ENCODE measurements at places on chromosomes 12 and 14.

GRCh38 chr12:94445662-94446061 lies 14.0 kb downstream of the CEP83 start:
- DNase-seq, result no peak

DNA sequence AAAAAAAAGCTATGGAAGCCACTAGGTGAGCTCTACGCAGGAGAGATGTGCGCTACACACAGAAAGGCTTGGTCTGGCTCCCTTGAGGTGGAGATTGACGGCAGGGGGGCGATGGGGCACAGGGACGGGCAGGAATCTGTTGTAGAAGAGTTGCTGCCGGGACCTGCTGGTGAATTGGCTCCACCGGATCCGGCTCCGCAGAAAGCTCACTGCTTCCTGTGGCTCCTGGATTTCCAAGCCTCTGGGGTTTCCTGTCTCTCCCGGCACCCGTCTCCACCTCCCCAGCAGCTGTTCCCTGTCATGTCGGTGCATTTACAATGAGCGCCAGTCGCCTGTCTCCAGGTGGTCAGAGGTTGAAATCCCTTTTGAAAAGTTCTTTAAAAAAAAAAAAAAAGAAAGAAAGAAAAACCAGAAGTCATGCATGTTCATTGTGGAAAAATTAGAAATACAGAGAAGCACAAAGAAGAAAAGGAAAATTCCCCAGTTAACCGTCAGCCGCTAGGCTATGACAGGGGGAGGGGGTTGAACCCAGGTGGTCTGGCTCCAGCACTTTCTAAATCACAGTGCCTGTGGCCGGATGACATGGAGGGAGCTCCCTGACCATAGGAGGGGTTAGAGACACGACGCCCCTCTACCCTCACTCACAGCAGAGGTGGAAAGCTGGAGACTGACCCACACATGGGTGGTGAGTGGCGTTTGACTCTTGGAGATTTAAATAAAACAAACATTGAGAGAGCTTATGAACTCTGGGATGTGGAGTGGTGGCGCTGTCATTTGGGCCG lies 20.8 kb downstream of the FAM222A start:
- peak; percentile 55 for DNase-seq

DNA sequence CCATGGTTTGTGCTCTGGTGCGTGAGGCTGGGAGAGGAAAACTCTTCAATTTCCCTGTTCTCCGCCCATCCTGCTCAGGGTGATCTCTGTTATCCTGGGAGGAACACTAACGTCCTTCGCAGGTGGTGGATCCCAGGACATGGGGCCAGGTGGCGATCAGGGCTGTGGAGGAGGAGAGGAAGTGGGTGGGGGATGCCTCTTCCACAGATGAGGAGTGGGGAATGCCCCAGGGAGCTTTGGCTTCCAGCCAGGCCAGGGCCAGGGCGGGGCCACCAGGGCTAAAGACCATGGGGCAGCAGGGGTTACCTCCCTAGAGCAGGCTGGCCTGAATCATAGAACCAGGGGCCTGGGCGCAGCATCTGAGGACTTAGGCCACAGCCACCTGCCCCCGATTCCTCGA lies 3.3 kb upstream of the KRT75 start:
- DNase-seq, result no peak

GRCh38 chr14:94389104-94389469 lies 685 bp upstream of the SERPINA1 start:
- no peak for DNase-seq

- DNase-seq, result no peak
Observed at GRCh38 chr12:13941258-13942249, 39.8 kb downstream of the GRIN2B start.

GRCh38 chr12:26896913-26897312 lies 40.9 kb downstream of the INTS13 start:
- DNase-seq, result no peak

DNA sequence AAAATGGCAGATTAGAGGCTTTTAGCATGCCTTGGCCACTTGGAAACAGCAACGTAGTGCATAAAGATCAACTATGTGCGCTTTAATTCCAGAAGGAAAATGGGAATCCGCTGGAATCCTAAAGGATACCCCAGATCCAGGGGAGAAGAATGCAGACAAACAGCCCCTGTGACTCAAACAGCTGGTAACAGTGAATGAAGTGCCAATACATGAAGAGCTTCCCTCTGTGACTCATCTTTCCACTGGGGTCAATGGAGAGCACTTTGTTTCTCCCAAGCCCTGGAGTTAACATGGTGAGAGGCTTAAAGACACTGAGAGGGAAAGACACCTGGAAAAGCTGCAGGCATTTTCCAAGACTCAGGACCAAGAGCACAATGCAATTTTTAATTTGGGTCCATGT lies 263.1 kb downstream of the CEP128 start:
- DNase-seq, result no peak

DNA sequence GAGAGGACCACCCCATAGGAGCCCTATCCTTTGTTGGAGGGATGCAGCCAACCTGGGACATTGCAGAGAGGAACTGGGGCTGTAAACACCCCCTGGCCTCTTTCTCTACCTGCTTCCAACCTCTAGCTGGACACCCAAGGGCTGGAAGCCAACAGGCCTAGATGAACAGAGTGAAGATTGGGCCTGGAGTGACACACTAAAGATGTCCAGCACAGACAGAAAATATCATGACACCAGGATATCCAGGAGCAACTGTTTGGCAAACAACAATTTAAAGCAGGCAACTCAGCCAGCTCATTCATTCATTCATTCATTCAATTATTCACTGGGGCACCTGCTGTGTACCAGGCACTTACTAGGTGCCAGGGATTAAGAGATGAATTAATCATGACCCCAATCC lies 125.0 kb upstream of the NCOR2 start:
- no peak for DNase-seq

DNA sequence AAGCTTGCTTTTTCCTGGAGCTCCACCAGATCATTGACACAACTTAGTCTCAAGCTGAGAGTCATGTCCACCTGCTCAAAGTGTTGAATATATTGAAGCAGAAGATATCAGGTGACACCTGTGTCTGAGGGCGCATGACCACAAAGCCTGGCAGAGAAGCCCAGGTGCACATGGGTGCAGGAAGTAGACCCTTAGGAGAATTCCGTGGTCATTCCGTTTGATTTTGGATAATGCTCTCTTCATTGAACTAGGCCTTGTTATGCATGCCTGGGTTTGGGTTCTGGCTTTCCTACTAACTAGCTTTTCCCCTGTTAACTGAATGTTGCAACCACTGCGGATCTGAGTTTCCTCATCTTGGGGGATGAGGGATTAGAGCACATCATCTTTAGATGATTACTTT lies 7.1 kb downstream of the ARHGDIB start:
- DNase-seq, result no peak

DNA sequence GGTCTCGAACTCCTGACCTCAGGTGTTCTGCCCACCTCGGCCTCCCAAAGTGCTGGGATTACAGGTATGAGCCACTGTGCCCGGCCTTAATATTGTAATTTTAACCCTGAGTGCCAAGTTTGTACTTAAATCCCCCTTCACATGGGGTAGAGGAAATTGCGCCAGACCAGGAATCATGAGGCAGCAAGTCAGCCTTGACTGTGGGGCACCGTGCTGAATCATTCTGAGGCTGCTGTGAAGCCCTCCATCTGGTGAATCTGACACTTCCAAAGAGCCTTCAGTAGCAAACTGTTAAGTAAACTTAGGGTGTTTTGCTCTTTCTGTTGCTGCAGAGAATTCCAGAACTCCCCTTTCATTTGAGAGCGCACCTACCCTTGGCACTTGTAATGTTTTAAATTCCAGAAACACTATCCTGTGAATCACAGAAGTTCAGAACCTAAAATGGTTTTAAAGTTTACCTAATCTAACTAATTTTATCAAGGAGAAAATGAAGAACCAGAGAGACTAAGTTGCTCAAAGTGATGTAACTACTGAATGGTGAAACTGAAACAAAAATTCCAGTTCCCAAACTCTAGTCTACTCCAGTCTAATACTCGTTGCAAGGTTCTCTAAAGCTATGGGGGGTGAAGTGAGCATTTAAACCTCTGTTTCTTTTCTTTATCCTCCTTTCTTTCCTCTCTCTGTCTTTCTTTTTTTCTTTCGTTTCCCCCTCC lies 7.5 kb downstream of the HEBP1 start:
- DNase-seq, result no peak

GRCh38 chr14:39860596-39861228 lies 428.5 kb upstream of the FBXO33 start:
- no peak for DNase-seq

DNA sequence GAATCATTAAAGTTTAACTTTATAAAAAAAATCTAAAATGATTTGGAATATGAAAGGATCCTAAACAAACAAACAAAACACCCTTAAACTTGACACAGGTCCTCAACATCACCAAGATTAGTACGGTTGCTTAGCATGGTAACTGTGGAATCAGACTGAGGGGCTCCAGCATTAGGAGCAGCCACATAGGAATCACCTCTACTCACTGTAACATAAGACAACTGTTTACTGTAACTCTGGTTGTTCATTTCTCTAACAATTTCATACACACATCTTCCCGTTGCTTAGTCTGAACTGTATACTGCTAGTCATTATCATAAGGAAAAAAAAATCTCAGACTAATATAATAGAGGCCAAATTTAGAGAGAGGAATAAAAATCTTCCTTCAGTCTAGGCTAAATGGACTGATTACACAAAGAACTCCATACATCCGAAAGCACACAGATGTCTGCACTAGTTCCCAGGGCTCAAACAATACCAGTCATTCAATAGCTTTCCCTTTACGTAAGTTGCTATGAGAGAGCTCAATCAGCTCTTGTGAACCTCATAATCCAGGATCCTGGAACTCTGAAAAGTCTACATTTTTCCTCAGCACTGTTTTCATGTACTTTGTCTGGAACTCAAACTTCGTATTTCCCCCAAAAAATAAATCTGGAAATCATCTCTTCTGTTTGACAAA lies 26.0 kb downstream of the LRP6 start:
- DNase-seq, result no peak

DNA sequence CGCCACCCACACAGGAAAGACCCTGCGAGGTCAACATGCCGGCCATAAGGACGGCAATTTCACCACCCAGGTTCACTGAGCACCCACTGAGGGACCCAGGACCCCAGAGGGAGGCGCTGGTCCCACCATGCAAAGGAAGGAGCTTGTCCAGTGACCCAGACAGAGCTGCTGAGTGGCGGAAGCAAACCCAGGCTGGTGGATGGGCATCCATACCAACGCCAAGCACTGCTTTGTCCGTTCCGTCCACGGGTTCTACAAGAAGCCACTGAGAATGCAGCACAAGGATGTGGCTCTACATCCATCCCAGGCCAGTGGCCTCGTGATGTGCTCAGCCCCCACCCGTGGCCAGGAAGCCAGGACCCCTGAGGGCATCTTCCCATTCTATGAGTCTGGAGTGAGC lies 23.8 kb upstream of the GOLGA3 start:
- DNase-seq, result no peak

GRCh38 chr12:40834321-40834720 lies 142.1 kb downstream of the CNTN1 start:
- no peak for DNase-seq

- DNase-seq, result no peak
Observed at GRCh38 chr12:48861111-48861510, 4.6 kb downstream of the RND1 start.

- no peak for DNase-seq
Observed at GRCh38 chr12:122322501-122322900, 56.2 kb upstream of the VPS33A start.

DNA sequence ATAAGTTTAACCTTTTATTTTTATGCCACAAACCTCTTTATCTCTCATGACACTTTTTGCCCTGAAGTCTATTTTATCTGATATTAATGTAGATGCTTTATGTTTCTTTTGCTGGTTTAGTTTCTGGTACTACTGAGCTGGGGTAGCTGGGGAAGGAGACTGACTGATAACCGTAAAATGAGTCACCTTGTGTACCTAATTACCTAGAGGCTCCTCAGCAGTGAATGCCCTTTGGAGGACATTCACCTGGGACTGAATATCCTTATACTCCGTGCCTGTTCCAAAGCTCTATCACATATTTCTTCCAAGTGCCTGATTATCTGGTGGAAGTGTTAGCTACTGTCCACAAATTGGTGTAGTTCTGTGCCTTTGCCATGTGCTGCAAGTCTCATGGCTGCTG lies 13.9 kb downstream of the ATL1 start:
- no peak for DNase-seq

GRCh38 chr14:49586673-49587460 lies 687 bp upstream of the RPS29 start:
- DNase-seq, result no peak

DNA sequence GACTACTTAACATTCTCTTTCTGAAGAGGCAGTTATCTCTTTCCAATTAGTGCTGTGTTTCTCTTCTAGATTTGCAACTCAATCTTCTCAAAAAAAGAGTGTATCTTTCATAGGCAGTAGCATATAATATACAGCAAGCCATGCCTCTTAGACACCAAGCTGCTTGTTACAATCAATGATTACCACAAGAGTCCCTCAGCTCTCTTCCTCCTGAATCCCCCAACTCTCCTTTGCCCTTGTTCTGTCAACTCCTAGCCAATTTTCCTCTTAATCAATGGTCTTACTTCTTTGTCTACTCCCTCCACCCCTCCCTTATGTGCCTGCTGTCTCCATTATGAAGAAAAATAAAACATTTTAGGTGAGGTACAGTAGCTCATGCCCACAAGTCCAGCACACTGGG lies 2.6 kb downstream of the TMTC1 start:
- no peak for DNase-seq

DNA sequence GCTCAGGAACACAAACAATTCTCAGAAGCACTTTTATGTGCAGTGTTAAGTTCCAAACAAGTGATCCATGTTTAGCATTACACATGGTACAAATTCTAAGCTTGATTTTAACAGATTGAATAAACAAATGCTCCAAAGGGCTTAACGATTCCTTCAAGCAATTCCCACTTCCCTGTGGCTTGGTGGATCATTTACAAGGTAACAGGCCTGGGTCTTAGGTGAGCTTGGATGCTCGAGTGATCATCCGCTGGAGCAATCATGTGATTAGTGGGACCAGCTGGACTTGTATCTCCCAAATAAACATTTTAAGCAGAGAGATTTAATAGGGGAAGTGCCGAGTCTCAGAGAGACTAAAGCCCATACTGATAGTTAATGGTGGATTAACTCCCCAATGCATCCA lies 70.7 kb downstream of the CALM1 start:
- no peak for DNase-seq

GRCh38 chr12:132363661-132364347 lies 34.4 kb upstream of the GALNT9 start:
- no peak for DNase-seq

DNA sequence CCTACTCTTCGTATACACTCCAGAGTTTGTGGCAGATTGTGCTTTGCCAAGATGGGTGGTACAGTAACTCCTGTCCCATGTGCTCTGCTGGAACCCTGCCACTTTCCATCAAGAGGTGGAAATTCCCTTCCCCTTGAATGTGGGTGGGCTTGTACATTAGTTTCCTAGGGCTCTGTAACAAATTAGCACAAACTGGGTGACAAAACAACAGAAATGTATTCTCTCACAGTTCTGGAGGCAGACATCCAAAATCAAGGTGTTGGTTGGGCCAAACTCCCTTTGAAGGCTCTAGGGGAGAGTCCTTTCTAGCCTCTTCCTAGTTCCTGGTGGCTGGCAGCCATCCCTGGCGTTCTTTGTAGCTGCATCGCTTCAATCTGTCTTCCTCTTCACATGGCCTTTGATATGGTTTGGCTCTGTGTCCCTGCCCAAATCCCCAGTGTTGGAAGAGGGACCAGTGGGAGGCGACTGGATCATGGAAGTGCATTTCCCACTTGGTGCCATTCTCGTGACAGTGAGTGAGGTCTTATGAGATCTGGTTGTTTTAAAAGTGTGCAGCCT lies 117.5 kb downstream of the VRK1 start:
- DNase-seq, result no peak
